LHCN-M2 (cell line): ENCODE measurements at places on chromosomes 7 and 10.
A peak's percentile ranks its signal among the peaks of the same experiment; 100 is the strongest.

DNA sequence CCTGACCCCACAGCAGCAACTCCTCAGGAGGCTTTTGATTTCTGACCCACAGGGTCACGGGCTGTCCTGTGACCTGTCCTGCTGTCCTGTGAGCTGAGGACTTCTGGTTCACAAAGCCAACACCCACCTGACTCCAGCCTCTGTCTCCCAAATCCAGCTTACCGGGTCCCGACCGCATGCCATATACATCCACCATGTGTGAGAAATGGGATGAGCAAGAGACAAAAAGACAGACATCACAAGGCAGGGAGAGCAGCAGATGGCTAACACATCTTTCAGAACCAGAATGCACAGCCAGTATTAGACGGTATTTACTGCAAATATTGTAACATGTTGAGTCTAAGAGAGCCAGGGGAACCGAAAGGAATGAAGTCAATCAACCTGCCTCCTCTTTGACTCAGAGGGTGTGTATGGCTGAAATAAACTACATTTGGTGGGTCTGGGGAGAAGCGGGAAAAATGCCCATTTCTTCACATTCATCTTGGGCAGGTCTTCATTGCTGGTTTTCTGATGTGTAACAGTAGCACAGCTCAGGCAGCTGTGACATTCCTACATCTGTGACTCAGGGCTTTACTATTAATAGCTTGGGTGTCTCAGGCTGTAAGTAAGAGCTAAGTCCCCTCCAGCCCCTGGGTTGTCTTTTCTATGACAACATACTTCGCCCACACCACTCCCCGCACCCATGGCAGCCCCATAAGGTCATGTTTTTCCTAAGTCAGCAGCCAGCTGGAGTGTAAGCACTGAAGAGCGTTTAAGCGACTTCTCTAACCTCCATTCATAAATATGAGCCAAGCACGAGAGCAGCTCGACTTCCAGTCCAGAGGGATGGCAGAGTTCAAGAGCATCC, 25.0 kb downstream of the ABLIM1 start:
- DNase-seq = peak; percentile 91

DNA sequence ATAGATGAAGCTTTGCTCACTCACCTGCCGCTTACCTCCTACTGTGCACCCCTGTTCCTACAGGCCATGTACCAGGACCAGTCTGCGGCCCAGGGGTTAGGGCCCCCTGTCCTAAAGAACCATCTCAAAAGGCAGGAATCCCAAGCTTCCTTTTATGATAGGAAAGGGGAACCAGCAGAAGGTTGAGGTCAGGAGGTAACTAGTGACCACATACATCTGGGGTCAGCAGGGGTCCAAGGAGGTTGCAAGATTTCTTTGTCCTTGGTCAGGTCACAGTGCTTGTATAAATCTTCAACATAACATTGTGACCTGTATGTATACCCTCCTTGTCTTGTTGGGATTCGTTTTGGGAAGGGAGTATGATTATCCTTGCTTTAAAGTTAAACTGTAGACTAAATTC, 73.8 kb downstream of the OAT start:
- DNase-seq = no peak

DNA sequence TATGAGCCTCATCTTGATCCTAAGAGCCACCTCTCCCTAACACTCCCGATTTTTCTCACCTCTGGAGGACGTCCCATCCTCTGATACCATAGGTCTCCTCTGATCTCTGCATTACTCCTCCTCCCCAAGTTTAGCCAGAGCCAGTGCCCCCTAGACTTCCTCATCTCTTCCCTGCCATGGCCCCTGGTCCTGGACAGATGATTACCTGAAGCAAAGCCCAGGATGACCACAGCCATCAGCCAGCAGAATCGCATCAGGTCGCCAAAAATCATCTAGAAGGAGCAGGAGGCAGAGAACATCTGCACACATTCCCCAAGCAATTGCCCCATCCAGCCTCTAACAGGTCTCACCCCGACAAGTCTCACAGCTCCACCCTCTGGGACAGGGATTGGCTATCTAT, 11.7 kb downstream of the TRPV6 start:
- no peak for DNase-seq

DNA sequence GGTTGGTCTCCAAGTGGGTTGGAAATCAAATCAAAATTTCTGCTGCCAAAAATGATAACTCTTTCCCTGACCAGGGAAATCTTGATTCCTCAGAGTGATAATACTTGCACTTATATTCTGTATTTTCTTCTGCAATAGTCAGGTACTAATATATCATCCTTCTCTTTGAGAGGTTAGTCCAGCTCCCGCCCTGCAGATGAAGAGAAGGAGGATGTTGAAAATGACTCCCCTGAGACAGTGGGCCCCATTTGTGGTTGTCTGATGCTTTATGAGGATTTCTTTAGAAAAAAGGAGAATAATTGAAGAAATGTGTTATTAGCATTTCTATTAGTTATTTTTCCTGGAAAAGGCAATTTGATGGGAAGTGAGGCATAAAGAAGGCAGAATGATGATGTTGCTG, 213.0 kb downstream of the SEC23IP start:
- no peak for DNase-seq

GRCh38 chr7:130346177-130346905, 1.7 kb downstream of the CPA5 start:
- no peak for DNase-seq

GRCh38 chr10:103139803-103140202, 53.3 kb downstream of the NT5C2 start:
- no peak for DNase-seq

GRCh38 chr10:132420981-132421846, 24.2 kb downstream of the PWWP2B start:
- peak; percentile 41 for DNase-seq

GRCh38 chr7:17444673-17445072, 146.2 kb downstream of the AHR start:
- peak; percentile 93 for DNase-seq

- peak; percentile 36 for DNase-seq
These were observed 39.5 kb downstream of the RSU1 start for GRCh38 chr10:16777473-16778370.

- DNase-seq = peak; percentile 25
These were observed 65.3 kb upstream of the SLF2 start for GRCh38 chr10:100847440-100847839.

- no peak for DNase-seq
These were observed 198.0 kb downstream of the COBL start for GRCh38 chr7:51118628-51119027.

DNA sequence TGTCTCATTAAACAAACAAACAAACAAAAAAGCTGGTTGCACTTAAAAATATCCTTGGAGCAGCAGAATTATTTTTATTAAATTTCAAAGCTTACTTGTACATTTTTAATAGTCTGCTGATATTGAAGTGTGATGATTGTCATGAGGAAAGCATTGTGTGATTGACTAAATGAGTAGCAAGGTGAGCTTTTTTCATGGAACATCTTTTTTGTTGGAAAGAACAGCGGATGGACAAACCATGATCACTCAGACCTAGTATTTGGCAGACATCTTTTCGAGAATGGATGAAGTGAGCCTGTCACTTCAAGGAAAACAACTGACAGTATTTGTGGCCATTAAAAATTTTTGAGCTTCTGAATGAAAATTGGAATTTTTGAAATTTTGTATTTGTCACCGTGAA, 5.7 kb upstream of the CALML3 start:
- DNase-seq = no peak

- peak; percentile 56 for DNase-seq
These were observed 46.2 kb downstream of the FAM53B start for GRCh38 chr10:124697837-124698544.

GRCh38 chr10:31757831-31758230, 170.8 kb downstream of the ARHGAP12 start:
- no peak for DNase-seq

DNA sequence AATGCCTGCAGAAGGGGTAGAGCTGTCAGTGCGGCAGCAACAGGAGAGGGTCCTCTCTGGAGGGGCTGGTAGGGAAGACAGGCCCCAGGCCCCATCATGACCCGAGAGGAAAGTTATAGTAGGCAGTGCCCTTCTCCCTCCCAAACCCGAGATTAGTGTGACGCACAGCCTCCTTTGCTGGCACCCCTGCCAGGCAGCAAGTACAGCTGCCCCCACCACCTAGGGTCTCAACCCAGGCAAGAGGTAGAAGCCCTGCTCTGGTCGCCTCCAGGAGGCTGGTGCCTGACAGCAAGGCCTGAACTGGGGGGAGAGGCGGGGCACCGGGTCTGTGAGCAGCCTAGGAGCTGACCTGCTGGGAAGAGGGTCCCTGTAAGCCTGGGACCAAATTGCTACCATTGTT, 15.5 kb downstream of the LOXL4 start:
- no peak for DNase-seq

- DNase-seq = peak; percentile 1
These were observed 1215.5 kb upstream of the LRRTM3 start for GRCh38 chr10:65710306-65710705.

GRCh38 chr10:114303556-114303955, 64.5 kb downstream of the VWA2 start:
- DNase-seq = no peak

DNA sequence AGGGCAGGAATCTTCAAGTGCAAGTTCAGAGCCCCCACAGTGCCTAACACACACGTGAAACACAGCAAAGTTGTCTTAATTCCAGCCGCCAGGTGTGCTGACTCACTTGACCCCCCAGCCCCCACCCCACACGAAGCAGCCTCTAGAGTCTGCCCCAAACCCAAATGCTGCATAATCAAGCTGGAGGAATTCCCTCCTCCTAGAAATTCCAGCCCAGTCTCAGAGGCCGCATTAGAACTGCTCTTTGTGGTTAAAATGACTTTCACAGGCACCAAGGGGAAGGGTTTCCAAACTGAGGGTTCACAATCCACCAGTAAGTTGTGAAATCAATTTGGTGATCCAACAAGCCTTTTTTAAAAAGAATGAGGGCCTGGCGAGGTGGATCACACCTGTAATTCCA, 67.0 kb upstream of the PLXNA4 start:
- no peak for DNase-seq

GRCh38 chr7:123823898-123824753, 20.8 kb upstream of the HYAL4 start:
- DNase-seq = no peak

- no peak for DNase-seq
These were observed 19.1 kb downstream of the SKIDA1 start for GRCh38 chr10:21506351-21506750.
